ENCODE measurements at places on chromosomes 12 and 14.
A peak's percentile ranks its signal among the peaks of the same experiment; 100 is the strongest.

GRCh38 chr12:92194561-92194960 is 48.9 kb upstream of the BTG1 start:
- no peak for DNase-seq

DNA sequence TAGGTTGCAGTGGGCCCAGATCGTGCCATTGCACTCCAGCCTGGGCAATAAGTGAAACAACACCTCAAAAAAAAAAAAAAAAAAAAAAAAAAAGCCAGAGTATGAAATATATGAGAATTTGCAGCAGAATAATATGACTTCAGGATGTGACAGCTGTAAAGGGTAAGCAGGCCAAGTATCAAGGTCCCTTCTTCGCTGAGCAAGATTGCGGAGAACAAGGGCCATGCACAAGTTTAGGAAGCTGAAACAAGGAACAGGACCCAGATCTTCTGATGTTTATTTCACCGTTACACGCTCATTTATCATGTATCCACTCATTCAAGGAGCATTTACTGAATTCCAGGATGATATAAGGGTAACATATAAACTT is 659 bp upstream of the FOXJ2 start:
- no peak for DNase-seq

- DNase-seq = peak; percentile 37
These were observed 19.5 kb downstream of the DCAF5 start for GRCh38 chr14:69133206-69134125.

- DNase-seq = peak; percentile 64
These were observed 72.4 kb downstream of the USP15 start for GRCh38 chr12:62332598-62332997.

DNA sequence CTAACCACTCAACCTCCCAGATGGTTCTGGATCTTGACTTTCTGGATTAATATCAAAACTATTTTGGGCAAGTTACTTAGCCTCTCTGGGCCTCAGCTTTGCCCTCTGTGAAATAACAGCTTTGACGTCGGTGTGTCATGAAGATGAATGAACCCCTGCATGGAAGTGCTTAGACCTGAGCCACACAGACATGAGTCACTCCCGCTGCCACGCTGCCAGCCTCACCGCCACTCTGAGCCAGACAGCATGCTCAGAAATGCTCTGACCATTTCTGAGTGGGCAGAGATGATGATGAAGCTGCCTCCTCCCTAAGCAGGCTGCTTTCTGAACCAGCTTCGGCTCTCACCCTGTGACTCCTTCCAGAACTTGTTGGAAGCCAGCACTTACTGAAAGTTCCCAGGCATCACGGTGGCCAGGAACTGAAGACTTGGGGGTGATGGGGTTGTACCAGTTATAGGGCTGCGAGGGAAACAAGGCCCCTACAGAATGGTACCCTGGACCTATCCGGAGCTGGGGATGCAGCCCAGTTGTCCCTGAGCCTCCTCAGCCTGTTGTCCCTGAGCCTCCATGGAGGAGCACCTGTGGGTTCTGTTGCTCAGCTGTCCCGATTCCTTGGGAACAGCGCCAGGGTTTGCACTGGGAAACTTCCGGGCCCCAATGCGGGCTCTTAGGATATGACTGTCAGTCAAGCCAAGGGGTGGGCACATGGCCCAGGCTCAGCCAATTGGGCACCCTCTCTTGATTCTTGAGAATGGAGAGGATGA is 2.0 kb upstream of the CCDC197 start:
- peak; percentile 75 for DNase-seq
